ENCODE measurements at places on chromosomes 12 and 14.

GRCh38 chr14:101022916-101023435, 119.5 kb upstream of the RTL1 start:
- DNase-seq = no peak

- peak; percentile 29 for DNase-seq
These were observed 764.3 kb downstream of the NOVA1 start for GRCh38 chr14:25833341-25834126.

GRCh38 chr12:67637718-67638117, 10.8 kb upstream of the DYRK2 start:
- DNase-seq = no peak

- peak; percentile 1 for DNase-seq
These were observed 874.4 kb upstream of the USP15 start for GRCh38 chr12:61385771-61386170.

All from astrocyte of the spinal cord (primary cell).